ENCODE measurements at places on chromosomes 3 and 15.

- DNase-seq, result no peak
Observed at GRCh38 chr3:138937690-138938055, 9.3 kb downstream of the FOXL2 start.

DNA sequence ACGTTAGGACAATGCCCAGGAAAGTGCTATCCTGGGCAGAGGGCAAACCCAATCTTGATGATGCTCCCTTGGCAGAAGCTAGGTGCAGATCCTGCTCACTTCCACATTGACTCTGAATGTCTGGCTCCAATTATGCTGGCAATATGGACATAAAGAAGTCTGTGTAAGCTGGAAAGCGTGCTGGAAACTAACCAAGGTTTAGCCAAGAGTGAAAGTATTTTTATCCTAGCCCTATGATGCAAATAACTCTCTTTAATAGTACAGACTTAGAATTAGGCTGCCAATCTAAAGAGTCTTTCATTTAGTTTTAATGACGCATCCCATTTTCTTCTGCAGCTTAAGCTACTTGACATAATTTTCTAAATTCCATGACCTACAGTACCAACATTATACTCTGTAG, 571.8 kb downstream of the TUSC7 start:
- no peak for DNase-seq

DNA sequence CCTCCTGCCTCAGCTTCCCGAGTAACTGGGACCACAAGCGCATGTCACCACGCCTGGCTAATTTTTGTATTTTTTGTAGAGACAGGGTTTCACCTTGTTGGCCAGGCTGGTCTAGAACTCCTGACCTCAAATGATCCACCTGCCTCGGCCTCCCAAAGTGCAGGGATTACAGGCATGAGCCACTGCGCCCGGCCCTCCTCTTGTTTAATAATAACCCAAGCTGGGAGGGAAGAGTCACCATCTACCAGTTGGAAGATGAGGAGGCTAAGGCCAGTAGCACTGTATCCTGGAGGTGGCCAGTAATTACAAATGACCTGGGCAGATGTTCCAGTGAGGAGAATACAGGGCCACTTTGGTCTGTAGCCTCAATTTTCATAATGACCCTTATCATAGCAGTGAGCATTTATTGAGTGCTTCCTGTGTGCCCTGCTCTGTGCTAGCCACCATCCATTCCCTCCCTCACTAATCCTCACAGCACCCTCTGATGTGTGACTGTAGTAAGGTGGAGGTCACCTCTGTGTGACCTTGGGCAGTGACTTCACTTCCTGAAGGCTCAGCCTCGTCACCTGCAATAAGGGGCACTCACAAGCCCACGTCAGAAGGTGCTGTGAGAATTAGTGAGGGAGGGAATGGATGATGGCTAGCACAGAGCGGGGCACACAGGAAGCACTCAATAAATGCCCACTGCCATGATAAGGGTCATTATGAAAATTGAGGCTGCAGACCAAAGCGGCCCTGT, 64.2 kb downstream of the ABTB1 start:
- no peak for DNase-seq

DNA sequence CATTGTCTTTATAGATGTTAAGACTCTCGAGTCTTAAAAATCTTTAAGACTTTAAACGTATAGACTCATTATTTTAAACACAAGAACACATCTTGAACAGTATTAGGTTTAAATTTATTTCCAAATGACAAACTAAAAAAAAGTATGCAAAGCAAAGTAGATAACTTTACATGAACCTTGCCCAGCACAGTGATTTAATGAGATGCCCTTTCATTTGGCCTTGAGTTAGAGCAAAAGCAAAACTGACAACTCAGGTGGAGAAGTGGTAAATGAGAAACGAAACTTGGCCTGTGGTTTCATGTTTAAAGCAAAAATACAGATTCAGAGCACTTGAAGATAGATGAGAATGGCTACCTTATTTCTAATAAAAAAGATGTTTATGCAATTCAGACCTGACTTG, 8.6 kb downstream of the GPR15 start:
- DNase-seq, result no peak

DNA sequence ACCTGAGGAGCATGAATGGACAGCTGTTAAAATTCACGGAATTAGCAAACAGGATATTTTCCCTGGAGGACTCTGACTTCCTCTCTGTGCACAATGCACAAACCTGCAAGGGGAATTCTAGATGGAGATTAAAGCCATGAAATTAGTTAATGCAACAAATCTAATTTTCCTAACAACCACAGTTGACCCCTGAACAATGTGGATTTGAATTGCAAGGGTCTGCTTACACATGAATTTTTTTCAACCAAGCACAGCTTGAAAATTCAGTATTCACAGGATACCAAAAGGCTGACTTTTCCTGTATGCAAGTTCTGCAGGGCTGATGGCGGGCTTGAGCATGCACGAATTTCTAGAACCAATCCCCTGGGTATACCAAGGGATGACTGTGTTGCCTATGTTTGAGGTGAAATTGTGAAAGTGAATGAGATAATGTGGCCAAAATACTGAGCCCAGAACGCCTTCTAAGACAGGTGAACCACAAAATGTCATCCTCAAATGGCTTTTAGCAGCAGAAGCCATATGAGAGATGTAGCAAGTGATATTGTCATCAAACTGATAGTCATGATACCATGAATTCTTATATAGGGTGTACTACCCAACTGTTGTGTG, 52.5 kb downstream of the COL8A1 start:
- DNase-seq, result no peak

Measured in thoracic aorta (tissue), 2 donors.